Aorta (tissue), 5 donors: ENCODE measurements at places on chromosomes 7 and 10. TPM values are rescaled to one million over a fixed set of nuclear protein-coding genes. Genes with fewer than 3 reads are reported as not detected.

- H3K36me3 ChIP-seq: no peaks in the 10 kb centered on the region
- peaks cover 2% of the 10 kb centered on the region for H3K27me3 ChIP-seq
- no peak overlapping the region for H3K27ac ChIP-seq
- no peak for DNase-seq
These were observed 408.8 kb upstream of the FZD8 start for GRCh38 chr10:36050763-36051499.

GRCh38 chr10:72464438-72464837 lies 109.7 kb upstream of the DNAJB12 start:
- no peaks in the 10 kb centered on the region for H3K4me1 ChIP-seq
- peaks cover under 1% of the 10 kb centered on the region for H3K36me3 ChIP-seq
- no peak overlapping the region for H3K4me3 ChIP-seq
- DNase-seq: no peak

- H3K4me1 ChIP-seq: peaks cover 3% of the 10 kb centered on the region
- no peak for DNase-seq
- H3K27ac ChIP-seq: no peak overlapping the region
- H3K4me3 ChIP-seq: no peak overlapping the region
These were observed 11.6 kb upstream of the CAMK1D start for GRCh38 chr10:12337453-12338372.

DNA sequence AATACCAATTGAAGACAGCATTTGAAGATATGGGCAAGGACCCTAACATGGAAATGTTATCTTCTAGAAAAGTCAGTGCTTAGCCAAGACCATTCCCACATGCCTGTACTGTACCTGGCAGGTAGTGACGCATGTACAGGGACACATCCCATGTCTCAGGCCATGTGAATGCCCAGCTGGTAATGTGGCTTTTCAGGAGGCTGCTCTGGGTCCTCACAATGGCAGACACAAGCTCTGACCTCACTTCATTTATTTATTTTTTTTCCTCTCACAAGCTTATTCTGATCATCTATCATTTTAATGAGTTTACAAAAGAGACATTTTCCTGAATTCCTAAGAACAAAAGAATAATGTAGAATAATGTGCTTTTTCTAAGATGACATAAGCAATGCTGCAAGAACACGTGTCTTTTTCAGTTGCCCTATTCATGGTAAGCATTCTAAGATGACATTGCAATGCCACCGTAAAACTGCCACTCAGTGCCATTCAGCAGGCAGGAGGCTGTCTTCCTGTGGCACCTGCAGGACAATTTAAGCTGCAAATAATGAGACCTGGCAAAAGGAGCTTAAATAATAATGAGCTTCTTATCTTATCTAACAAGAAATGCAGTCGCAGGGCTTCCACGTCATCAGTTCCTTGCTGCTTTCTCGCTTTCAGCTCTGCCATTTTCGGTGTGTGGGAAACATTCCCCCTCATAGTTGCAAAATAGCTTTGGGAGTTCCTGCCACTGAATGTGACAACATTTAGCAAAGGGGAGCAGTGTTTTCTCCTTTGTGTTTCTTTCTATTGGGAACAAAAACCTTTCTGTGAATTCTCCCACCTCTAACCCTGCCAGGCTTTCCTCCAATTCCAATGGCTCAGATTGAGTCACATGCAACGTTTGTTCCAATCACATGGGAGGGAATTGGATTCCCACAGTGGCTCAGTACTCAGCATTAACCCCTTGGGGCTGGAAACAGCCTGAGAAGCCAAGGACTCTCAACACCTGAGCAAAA lies 113.0 kb downstream of the SEC23IP start:
- no peak overlapping the region for H3K27ac ChIP-seq

DNA sequence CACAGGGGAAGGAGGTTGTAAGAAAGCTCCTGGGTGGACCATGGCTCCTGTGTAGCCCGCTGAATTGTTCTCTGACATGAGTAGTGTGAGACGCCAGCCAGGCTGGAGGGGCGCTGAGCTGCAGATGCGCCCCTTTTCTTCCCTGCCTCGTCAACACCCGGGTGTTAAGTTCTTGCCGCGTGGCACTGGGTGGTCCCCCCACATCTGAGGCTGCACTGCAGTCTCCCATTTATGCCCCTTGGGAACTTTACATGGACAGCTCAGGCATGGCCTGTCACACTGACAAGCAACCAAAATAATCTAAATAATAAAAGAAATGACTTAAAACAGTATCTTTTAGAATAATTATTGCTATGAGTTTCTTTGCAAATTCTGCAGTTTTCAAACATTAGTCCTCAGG lies 34.6 kb upstream of the HSPA12A start:
- H3K36me3 ChIP-seq: no peaks in the 10 kb centered on the region
- H3K27me3 ChIP-seq: no peaks in the 10 kb centered on the region
- H3K27ac ChIP-seq: no peak overlapping the region
- no peak for DNase-seq
- no peaks in the 10 kb centered on the region for H3K4me1 ChIP-seq

DNA sequence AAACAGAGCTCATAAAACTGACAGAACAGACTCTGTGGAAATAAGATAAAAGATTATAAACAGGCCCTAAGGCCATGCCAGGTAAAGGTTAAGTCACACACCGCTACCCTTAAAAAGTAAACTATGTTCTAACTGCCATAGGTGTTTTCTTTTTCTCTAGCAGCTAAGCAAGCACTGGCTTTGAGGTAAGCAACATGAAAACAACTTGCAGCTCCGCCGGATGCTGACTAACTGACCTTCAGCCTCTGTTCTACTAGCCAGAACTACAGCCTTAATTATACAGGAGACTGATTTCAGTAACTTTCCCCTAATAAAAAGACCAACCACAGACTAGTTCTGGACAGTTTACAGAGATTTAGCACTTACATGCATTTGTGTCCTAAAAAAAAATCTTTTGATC lies 708.3 kb downstream of the CCSER2 start:
- H3K36me3 ChIP-seq: no peaks in the 10 kb centered on the region
- H3K27me3 ChIP-seq: no peaks in the 10 kb centered on the region
- no peak overlapping the region for H3K4me3 ChIP-seq
- no peak for DNase-seq

- H3K4me3 ChIP-seq: no peak overlapping the region
- peak overlapping the region; percentile 78 for H3K27ac ChIP-seq
- H3K4me1 ChIP-seq: peaks cover 20% of the 10 kb centered on the region
- no peaks in the 10 kb centered on the region for H3K36me3 ChIP-seq
These were observed 106.2 kb downstream of the PLXDC2 start for GRCh38 chr10:19922236-19922963.

TMEM236 gene
- 1.7 TPM for total RNA-seq
